Small intestine (tissue), 16 donors: ENCODE measurements at places on chromosomes 2 and 18.

GRCh38 chr2:219514196-219514761 is at the start of gene ASIC4:
ASIC4 (plus strand) TSS chr2:219514482; CDS start chr2:219514725, 243 bp downstream.
- no peak for DNase-seq

DNA sequence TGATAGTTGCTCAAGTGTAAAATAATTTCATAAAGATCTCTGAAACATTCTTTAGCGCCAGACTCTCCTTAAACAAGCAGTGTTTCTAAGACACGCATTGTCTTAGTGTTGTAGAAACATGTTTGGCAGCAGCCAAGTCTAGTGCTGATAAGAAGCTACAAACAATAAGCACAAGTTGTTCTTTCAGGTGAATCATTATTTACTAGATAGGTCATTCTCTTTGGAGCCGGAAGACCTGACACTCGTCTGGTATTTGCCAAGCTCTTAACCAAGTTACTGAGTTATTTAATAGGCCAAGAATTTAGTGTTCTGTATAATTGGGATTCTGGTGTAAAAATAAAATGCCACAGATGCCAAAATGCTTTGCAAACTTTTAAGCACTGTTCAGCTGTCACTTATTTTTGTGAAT is 852.1 kb downstream of the CPS1 start:
- no peak for DNase-seq

- DNase-seq: no peak
Measured at GRCh38 chr2:181169503-181169902, 189.1 kb downstream of the UBE2E3 start.

GRCh38 chr2:85165088-85165690 is 32.0 kb downstream of the TCF7L1 start:
- no peak for DNase-seq

DNA sequence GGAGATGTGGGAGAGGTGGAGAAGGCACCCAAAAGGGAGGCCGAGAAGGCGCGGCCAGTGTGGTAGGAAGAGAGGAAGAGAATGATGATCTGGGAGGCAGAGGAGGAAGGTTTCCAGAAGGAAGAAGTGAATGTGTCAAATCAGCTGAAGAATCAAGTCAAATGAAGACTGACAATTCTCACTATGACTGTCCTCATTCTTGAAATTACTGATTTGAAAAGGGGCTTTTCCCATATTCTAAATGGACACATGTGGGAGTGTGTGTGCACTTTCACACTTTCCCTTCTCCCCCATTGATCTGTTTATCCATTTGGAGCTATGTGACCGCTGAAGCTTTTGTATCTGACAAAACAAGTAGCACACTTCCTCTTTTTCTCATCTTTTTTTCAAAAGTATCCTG is 6.1 kb downstream of the AFF3 start:
- DNase-seq: no peak
